ENCODE measurements at places on chromosomes 7 and 10.

DNA sequence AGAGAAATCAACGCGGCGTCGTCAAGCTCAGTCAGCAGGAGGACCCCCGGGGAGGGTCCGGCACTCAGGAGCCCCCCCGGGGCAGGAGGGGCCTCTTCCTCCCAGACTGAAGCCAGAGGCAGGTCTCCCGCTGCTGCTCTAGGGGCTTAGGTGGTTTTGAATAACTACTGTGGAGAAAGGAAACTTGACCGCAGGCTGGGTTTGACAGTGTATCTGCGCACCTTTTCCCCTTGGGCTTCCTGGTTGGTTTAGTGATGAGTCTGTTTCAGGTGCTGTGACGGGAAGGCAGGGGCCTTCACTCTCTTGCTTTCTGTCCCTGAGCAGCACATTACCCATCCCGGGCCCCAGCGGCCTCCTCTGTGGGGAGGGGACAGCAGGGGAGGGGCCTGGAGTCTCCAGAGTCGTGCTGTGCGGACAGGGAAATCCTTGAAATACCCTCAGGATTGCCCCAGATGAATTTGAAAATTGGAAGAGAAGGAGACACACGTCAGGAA is 262.2 kb downstream of the ADARB2 start:
- H3K4me3 ChIP-seq, result no peak overlapping the region
- peaks cover 75% of the 10 kb centered on the region for H3K27me3 ChIP-seq
- no peak for DNase-seq
- H3K27ac ChIP-seq, result no peak overlapping the region

- no peak overlapping the region for H3K27ac ChIP-seq
- H3K4me1 ChIP-seq, result no peaks in the 10 kb centered on the region
- no peaks in the 10 kb centered on the region for H3K27me3 ChIP-seq
- DNase-seq, result no peak
Measured at GRCh38 chr7:18125476-18125875, 97.8 kb upstream of the PRPS1L1 start.

GRCh38 chr10:72976886-72977285 is 22.3 kb upstream of the PLA2G12B start:
- no peak overlapping the region for H3K4me3 ChIP-seq
- H3K36me3 ChIP-seq, result no peaks in the 10 kb centered on the region
- H3K4me1 ChIP-seq, result no peaks in the 10 kb centered on the region
- no peak overlapping the region for H3K27ac ChIP-seq
- H3K27me3 ChIP-seq, result peaks cover 84% of the 10 kb centered on the region
- DNase-seq, result no peak

DNA sequence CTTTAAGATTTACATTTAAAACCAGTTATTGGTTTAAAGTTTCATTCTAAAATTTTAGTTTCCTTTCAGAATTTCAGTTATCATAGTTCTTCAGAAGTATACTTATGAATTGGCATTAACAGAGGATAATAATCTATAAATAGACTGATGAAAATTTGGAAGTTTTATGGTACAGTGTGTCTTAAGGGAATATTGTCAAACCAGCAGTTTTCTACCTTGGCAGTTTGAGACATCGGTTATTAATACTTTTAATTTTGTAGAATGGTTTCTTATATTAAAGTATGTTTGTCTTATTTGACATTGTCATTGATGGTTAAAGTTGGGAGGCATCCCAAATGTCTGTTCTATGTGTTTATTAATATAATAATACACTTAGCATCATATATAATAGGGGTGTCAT is 2.0 kb downstream of the AHR start:
- peaks cover 50% of the 10 kb centered on the region for H3K4me1 ChIP-seq
- DNase-seq, result no peak
- peaks cover 11% of the 10 kb centered on the region for H3K27me3 ChIP-seq
- H3K36me3 ChIP-seq, result peaks cover 13% of the 10 kb centered on the region
- peak overlapping the region; percentile 93 for H3K4me3 ChIP-seq

GRCh38 chr10:21464134-21464533 is 61.3 kb downstream of the SKIDA1 start:
- no peak overlapping the region for H3K4me3 ChIP-seq
- DNase-seq, result no peak
- no peaks in the 10 kb centered on the region for H3K4me1 ChIP-seq
- H3K27ac ChIP-seq, result no peak overlapping the region

DNA sequence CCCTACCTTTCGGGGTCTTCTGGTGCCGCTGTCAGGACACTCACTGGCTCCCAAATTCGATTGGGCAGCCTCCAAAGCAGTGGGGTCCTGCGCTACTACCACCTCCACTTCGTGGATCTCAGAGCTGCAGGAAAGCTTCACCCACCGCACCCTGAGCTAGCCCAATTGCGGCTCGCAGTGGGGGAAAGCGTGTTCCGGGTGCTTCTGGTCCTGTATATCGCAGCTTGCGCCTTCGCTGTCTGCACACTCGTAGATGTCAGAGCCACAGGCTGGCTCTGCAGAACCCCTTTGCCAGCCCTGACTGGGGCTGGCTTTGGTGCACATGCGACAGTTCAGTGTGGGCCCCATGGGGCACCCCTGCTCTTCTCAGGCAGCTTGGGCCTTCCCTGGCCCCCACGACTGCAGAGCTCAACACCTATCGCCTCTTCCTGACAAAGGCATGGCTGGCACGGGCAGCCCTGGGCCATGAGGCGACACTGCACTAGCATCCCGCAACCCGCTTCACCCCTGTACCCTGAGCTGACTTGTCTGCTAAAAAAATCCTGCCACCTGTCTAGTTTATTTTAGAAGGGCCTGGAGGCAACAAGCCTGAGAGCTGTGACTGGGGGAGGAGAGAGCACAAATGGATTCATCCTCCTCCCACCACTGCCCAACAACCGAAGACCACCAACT is 78.7 kb upstream of the ABI1 start:
- no peaks in the 10 kb centered on the region for H3K4me1 ChIP-seq
- no peak for DNase-seq
- no peaks in the 10 kb centered on the region for H3K36me3 ChIP-seq
- peaks cover 22% of the 10 kb centered on the region for H3K27me3 ChIP-seq
- no peak overlapping the region for H3K4me3 ChIP-seq
- H3K27ac ChIP-seq, result no peak overlapping the region

- H3K36me3 ChIP-seq, result peaks cover 2% of the 10 kb centered on the region
- DNase-seq, result no peak
- no peak overlapping the region for H3K4me3 ChIP-seq
- no peak overlapping the region for H3K27ac ChIP-seq
- peaks cover 9% of the 10 kb centered on the region for H3K27me3 ChIP-seq
Measured at GRCh38 chr7:39919646-39920045, 30.4 kb upstream of the CDK13 start.

GRCh38 chr7:124702385-124702784 is 63.2 kb downstream of the GPR37 start:
- H3K36me3 ChIP-seq, result no peaks in the 10 kb centered on the region
- H3K27me3 ChIP-seq, result no peaks in the 10 kb centered on the region
- H3K4me1 ChIP-seq, result no peaks in the 10 kb centered on the region
- H3K27ac ChIP-seq, result no peak overlapping the region
- DNase-seq, result no peak
- no peak overlapping the region for H3K4me3 ChIP-seq

- H3K27me3 ChIP-seq, result no peaks in the 10 kb centered on the region
- peaks cover 10% of the 10 kb centered on the region for H3K4me1 ChIP-seq
- no peak overlapping the region for H3K4me3 ChIP-seq
- H3K27ac ChIP-seq, result no peak overlapping the region
Measured at GRCh38 chr7:17094963-17095574, 203.4 kb upstream of the AHR start.

- no peak overlapping the region for H3K27ac ChIP-seq
- no peaks in the 10 kb centered on the region for H3K4me1 ChIP-seq
- no peaks in the 10 kb centered on the region for H3K27me3 ChIP-seq
Measured at GRCh38 chr7:8499128-8499527, 65.7 kb downstream of the NXPH1 start.

DNA sequence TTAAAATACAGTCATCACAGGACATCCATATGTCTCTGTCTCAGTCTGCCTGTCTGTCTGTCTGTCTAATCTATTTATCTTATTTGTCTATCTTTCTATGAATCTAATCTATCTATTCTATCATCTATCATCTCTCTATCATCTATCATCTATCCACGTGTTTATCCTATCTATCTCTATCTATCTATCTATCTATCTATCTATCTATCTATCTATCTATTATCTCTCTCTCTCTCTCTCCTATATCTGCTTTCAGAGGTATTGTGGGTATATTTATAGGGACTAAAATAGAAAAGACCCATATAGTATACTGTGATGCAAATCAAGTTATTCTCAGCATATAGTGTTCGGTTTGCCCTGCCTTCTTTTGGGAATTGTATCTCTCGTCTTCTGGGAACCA is 167.5 kb downstream of the VPS50 start:
- no peaks in the 10 kb centered on the region for H3K36me3 ChIP-seq
- H3K4me3 ChIP-seq, result no peak overlapping the region

GRCh38 chr7:94100723-94101345 is 96.7 kb upstream of the BET1 start:
- no peak for DNase-seq
- H3K4me3 ChIP-seq, result no peak overlapping the region
- no peaks in the 10 kb centered on the region for H3K36me3 ChIP-seq
- peaks cover 19% of the 10 kb centered on the region for H3K27me3 ChIP-seq

- H3K36me3 ChIP-seq, result peaks cover 1% of the 10 kb centered on the region
- H3K4me3 ChIP-seq, result no peak overlapping the region
- no peak for DNase-seq
- no peaks in the 10 kb centered on the region for H3K27me3 ChIP-seq
- no peak overlapping the region for H3K27ac ChIP-seq
- peaks cover 30% of the 10 kb centered on the region for H3K4me1 ChIP-seq
Measured at GRCh38 chr10:14665865-14666857, 108.5 kb downstream of the FAM107B start.

- DNase-seq, result no peak
- H3K36me3 ChIP-seq, result no peaks in the 10 kb centered on the region
- H3K4me3 ChIP-seq, result no peak overlapping the region
Measured at GRCh38 chr7:14892961-14893360, 9.6 kb downstream of the DGKB start.

DNA sequence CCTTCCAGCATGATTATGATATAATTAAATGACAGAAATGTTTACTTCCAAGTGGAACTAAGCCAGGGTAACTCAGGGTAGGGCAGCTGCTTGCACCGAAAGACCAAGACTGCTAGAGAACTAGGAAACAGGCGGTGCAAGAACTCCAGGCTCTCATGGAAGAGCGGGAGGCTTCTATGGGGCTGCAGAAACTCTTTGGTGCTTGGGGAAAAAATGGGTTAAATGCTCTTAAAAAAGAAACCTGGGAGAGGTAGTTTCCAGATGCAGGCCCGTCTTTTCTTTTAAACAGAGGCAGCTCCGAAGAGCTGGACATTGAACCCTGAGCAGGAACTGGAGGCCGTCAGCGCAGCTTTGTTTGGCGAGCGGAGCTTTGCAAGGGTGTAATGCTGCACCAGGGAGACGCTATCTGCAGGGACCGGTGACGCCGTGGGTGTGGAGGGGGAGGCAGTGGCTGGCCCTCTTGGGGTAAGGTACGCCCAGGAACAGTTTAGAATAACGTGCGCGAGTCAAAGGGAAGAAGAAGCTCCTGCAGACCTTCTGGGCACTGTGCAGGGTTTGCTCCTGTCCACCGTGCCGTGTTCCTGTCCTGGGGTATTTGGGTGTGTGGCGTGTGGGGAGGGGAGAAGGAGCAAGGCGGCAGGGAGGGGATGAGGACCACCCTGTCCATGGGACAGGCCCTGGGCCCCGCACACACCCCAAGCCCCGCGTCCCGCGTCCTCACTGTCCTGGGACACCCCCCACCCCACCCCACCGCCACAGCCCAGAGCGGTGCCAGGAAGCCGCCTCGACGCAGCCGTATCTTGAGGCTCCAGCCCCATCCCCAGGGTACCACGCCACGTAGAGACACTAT is 59.0 kb downstream of the EGFR start:
- no peak overlapping the region for H3K4me3 ChIP-seq
- no peak overlapping the region for H3K27ac ChIP-seq
- H3K36me3 ChIP-seq, result peaks cover 4% of the 10 kb centered on the region
- peaks cover 12% of the 10 kb centered on the region for H3K4me1 ChIP-seq
- no peaks in the 10 kb centered on the region for H3K27me3 ChIP-seq

DNA sequence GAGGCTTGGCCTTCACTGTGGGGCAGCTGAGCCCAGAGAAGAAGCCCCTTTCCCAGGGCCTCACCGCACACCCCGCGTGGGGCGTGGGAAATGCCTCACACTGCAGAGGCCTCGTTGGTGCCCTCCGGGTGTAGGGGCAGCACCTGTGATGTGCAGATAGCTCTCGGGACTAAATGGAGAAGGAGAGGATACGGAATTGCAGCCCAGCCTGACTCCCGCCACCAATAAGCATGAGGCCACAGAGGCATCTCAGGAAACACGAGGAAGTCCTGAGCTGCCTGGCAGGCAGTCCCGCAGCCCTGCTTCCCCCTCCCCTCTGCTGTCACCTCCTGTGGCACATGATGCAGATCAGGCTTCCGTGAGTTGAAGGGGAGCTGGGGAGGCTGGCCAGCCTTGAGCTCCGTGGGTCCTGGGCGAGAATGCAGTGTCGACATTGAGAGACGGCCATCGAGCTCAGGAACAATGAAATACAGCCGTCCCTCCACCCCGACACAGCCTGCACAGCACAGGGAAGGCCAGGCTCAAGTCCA is 59.6 kb upstream of the PPP2R2D start:
- no peaks in the 10 kb centered on the region for H3K4me1 ChIP-seq
- DNase-seq, result no peak
- H3K36me3 ChIP-seq, result no peaks in the 10 kb centered on the region
- H3K27ac ChIP-seq, result no peak overlapping the region
- H3K4me3 ChIP-seq, result no peak overlapping the region
